ENCODE measurements at places on chromosomes 2 and 18.

- no peak for DNase-seq
Measured at GRCh38 chr2:235727174-235727573, 233.3 kb downstream of the AGAP1 start.

GRCh38 chr2:211609127-211609526, 929.5 kb downstream of the ERBB4 start:
- no peak for DNase-seq

- DNase-seq = no peak
Measured at GRCh38 chr18:23188068-23188760, 52.9 kb downstream of the CABLES1 start.

DNA sequence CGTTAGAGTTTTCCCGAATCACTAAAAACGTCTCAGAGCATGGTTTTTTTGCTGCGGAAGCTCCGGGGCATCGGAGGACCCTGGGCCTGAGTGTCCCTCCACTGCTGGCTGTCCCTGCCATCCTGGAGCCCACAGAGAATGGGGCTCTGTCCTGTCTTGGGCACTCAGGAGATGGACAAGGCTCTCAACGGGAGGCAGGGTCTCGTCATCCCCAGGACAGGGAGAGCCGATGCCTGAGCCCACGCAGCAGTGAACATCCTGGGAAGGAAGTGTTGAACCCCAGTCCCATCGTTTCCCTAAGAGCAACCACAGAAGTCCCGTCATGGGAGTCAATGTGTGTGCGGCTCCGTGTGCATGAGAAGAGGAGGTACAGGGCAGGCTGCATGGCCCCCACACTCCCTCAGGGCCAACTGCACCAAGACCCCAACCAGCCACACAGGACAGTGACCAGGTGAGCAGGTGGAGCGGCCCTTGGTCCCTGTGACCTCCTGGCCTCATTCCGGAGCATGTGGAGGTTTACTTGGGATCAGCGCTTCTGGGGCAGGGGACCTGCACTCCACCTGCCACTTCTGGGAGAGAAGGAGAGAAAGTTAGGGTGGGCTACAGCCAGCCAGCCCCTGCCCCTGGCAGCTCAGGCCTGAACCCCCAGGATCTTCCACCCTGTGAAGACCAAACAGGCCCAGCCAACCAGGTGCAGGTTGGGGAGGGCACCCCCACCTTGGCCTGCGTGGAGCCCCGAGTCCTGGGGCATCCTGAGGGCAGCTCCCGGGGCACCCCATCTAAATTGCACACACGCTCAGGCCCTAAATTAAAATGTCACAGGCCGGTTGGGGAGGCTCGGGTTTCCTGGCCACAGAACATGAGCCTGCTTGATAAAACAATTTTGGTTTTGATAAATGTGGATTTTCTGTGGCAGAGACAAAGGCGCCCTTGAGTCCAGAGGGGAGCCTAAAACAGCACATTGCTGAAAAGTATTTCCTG, 3.1 kb upstream of the SNED1 start:
- DNase-seq = no peak

- DNase-seq = no peak
Measured at GRCh38 chr18:59189746-59190145, 30.2 kb upstream of the GRP start.

GRCh38 chr18:3688690-3689089, 238.7 kb downstream of the TGIF1 start:
- DNase-seq = no peak

DNA sequence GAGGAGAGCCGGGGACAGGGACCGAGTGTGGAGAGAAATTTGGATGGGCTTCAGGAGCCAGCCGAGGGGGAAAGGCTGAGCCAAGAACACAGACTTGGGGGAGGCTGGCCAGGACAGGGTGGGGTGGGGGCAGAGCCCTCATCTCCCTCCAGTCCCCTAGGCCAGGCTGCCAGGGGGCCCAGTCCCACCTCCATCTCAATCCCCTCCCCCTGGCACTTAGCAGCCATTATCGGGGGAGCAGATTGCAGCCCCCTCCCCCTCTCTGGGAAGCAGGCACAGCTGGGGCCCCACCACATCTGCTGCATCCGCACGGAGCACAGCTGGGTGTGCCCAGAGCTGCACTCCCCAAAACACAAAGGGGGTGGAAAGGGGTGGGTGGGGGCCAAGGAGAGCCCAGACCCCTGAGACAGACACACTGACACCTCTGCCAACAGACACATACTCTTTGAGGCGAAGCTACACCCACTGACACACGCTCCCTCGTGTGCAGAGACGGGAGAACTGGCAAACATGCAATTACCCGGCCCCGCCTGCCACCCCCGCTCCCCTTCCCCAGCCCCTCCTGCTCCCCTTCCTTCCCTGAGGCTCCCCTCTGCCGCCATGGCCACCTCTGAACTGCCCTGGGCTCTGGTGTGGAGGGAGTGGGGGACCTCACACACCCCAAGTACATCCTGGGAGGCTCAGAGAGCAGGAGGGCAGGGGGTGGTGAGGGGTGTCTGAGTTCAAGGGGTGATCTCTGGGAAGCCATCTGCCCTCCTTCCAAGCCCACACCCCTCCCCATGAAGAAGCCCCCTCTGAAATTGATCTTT, 5.1 kb upstream of the ASIC4 start:
- no peak for DNase-seq

- no peak for DNase-seq
Measured at GRCh38 chr18:7514796-7515440, 52.2 kb upstream of the PTPRM start.

- DNase-seq = no peak
Measured at GRCh38 chr2:128556633-128557032, 238.0 kb upstream of the HS6ST1 start.

- DNase-seq = no peak
Measured at GRCh38 chr18:74791501-74792194, 194.0 kb downstream of the ZNF407 start.

DNA sequence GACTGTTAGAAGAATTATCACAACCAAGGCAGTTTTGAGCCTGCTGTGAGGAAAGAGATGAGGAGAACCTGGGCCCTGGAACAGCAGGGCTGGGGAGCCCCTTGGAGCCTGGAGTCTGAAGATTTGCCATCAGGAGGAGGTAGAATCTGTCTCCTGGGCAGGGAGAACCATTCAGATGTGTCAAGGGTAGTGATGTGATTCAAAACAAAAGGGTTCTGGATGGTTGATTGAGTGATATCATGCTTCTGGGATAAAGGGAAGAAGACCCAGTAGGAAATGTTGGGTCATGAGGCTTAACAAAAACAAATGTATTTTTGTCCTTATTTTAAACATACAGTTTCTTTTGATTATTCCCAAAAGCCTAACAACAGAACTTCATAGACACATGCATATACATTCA, 28.6 kb downstream of the RNF144A start:
- no peak for DNase-seq

GRCh38 chr18:62033207-62033606, 140.4 kb upstream of the RNF152 start:
- DNase-seq = no peak

GRCh38 chr2:127829845-127830246, 18.9 kb upstream of the WDR33 start:
- no peak for DNase-seq

GRCh38 chr2:158251356-158251755, 149.7 kb downstream of the UPP2 start:
- no peak for DNase-seq

Data from NCI-H748 treated with DMSO at 0.1 percent for 48 hours (cell line).